Activated T-cell treated with anti-CD3 and anti-CD28 coated beads, Interleukin-2, amount 50 U/mL, for 1 hour (primary cell): ENCODE measurements at places on chromosomes 4 and X.

DNA sequence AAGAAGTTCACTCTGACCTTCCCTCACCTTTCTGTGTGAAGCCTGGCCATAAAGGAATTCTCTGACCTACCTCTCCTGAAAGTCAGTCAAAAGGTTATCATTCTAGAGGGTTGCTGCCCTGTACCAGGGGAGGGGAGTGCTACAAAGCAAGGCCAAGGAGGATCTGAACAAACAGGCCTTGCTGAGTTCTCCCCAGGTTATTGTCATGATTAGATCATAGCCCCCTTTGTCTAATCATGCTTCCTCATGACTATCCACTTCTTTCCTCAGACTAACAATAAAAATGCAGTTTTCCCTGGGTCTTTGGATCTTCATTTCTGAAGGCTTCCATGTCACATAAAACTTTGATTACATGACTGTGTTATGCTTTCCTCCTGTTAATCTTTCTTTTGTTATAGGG is 472.0 kb downstream of the IQCM start:
- no peak for DNase-seq

DNA sequence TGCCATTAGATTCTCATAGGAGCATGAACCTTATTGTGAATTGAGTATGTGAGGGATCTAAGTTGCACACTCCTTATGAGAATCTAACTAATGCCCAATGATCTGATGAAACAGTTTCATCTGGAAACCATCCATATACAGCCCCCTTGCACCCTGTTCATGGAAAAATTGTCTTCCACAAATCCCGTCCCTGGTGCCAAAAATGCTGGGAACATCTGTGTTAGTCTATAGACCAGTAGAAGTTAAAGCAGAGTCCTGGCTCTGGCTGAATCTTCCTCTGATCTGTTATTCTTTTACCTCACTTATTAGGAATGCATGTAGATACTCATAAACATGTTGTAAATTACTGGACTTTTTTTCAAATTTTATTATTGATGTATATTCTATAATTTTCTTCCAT is 29.2 kb downstream of the SULT1B1 start:
- DNase-seq: no peak

- no peak for DNase-seq
Observed at GRCh38 chrX:99913611-99914010, 496.5 kb downstream of the PCDH19 start.

DNA sequence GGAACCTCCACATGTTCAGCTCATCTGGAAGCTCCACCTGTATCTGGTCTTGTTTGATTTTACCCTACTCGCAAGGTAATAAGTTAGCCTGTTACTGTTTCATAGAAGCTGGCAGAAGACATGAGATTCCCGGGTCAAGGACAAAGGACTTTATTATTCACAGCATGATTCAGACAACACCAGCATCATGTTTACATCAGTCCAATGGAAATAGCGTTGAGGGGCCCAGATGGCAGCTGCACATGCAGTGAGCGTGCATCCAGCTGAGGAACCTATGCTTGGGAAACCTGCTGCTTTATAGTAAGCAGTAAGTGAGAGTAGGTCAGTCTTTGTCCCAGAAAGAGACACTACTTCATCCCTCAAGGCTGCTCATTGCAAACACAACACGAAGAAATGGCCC is 19.8 kb downstream of the TSPAN5 start:
- DNase-seq: no peak

GRCh38 chrX:106208154-106208553 is 40.0 kb downstream of the PWWP3B start:
- no peak for DNase-seq

DNA sequence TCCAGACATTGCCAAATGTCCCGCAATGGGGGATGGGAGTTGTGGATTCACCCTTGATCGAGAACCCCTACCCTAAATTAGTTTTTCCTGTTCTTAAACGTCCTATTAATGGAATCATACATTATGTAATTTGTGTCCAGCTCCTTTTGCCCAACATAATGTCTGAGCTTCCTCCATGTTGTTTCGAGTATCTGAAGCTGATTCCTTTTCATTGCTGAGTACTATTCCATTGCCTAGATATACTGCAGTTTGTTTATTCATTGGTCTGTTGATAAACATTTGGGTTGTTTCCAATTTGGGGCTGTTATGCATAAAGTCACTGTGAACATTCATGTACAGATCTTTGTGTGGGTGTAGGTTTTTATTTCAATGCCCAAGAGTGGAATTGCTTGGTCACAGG is 251.3 kb downstream of the BCOR start:
- DNase-seq: no peak

DNA sequence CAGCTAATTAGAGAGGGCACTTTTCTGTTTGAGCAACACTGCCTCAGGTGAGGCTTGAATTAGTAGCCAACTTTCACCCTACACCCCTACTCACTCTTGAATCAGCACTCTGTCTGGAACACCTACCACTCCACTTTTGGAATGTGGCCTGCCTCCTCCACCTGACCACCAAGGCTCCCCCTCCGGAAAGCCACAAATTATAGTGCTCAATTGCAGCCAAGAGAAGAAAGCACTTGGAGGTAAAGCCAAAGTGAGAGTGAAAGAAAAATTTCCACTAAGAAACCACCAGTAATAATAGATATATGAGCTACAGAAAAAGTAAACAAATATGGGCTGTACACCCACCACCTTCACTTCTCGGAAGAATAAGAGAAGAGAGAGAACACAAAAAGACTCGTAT is 41.1 kb downstream of the PPP3CA start:
- no peak for DNase-seq

DNA sequence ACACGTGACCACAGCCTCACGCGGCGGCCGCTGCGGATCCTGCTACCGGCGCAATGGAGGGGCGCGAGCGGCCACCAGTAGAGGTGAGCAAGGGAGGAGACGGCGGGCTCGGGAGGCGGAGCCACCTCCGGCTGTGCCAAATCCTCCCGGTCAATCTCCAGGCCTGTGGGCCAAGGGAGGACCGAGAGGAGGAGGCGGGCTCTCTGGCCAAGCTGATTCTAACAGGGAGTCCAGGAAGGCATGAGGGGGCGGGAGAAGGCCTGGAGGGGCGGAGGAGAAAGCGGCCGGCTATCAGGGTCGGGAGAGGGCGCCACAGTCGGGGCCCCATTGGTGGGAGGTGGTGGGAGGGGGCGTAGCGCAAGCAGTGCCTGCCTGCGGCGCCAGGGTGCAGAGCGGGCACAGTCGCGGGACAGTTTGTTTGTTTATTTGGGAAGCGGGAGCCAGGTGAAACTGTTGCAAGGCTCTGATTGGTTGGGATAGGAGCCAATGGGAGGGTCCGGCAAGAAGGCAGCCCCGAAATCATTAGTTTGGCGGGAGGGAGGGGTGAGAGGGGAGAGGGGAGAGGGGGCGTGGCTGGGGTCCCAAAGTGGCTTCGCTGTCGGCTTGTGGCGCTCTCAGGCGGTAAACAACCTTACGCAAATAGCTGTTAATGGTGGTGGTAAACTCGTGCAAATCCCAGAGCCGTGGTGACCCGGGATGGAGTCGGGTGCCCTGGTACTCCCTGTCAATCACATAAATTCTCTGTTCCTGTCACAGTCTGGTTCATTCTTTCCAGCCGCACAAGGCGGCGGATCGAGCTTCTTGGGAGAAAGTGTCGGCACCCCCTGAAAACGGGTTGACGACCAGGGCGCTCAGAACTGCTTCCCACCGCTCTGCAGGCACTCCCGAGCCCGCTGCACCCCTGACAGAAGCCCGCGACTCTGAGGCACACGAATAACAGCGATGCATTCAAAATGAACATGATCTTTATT is at the start of gene IRS4:
Gene IRS4 (minus strand): TSS at position 55 of the 971 bp plus-strand sequence.
- DNase-seq: no peak

DNA sequence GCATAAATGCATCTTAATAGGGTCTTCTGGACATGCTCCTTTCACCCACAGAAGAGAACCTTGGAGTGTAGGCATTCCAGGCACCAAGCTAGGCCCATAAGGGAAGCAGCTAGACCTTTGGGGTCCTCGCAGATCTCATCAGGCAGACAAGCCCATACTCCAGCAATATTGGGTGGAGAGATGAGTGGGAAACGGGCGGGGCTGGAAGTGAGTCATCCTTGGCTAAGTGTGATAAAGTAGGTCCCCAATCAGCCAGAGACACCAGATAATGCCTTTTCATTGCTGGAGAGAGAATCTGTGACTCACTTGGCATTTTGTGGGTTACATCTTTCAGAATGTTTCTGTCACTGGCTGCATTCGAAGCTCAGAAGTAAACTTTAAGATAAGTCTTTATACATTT is 133.3 kb upstream of the MBNL3 start:
- DNase-seq: no peak

DNA sequence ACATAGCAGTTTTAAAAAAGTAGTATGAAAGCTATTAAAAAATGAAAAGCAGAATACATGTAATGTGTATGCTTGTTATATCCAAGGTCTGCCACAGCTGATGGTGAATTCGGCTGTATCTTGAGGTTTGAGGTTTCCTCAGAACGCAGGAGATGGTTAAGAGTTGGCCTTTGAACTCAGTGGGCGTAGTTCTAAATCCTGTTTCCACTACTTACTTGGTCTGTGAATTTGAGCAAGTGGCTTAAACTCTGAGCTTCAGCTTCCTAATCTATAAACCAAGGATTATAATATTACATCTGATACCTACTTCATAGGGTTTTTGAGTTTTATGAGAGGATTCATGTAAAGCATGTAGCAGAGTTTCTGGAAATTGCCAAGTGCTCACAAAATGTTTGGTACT is 125.2 kb downstream of the STIM2 start:
- no peak for DNase-seq

DNA sequence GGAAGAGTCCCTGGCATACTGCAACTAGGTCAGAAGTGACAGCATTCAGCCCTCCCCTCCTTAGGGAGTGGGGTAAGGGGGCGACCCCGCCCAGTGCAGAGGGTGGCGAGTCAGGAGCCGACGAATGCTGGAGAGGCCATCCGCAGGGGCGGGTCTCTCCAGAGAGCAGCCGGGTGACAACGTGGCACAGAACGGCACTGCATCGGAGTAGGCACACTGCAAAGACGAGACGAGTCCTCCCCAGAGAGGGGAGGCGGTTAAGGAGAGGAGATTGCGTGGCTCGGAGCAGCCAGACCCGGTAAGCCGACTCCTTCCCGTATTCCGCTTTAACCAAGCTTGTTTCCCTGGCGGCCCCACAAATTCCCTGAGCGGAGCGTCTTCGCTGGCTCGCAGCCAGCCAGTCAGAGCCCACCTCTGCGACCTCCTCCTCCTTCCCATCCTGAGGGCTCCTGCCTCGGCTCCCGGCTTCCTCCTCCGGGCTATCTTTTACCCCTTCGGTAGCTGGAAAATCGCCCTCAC is 54.9 kb downstream of the LINC00632 start:
- no peak for DNase-seq

- DNase-seq: no peak
Observed at GRCh38 chrX:54891573-54891972, 29.1 kb upstream of the TRO start.

- DNase-seq: peak; percentile 18
Observed at GRCh38 chr4:154982187-154983047, 201.3 kb downstream of the RBM46 start.

DNA sequence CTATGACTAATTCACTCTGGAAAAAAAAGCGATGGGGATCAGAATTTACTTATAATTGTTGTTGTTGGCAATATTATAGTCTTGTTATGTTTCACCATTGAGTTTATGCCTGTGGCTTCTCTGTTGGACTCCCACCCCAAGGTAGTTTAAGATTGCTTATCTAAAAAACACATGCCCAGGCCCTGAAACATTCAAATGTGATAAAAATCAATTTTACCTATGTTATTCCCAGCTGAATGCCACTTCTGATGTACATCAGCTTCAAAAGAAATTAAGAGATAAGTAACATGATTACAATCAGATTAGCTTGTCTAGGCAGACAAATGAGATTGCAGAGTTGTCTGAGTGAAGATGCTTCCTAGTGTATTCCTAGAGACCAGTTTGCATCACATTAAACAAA is 484.7 kb downstream of the PCDH7 start:
- no peak for DNase-seq

- DNase-seq: no peak
Observed at GRCh38 chr4:184099000-184099399, 118.7 kb downstream of the ENPP6 start.

- no peak for DNase-seq
Observed at GRCh38 chrX:116749943-116750342, 287.2 kb upstream of the CT83 start.

DNA sequence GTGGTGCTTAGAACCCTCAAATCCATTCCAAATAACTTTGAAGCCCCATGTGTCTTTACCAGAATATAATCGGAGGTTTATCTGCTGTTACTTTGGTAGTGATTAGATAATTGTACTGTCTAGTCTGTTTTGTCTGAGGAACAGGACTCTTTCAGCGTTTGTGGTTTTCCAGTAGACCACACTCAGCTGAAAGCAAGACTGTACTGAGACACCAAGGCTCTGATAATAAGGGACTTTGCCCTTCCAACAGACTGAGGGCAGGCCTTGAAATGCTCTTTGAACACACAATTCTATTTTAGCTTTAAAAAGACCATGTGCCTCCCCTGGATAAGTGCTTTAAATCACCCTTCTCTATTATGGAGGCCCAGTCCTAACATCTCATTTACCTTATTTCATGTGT is 76.1 kb downstream of the KLHL8 start:
- no peak for DNase-seq

- no peak for DNase-seq
Observed at GRCh38 chrX:103817502-103817901, 14.6 kb downstream of the RAB9B start.

GRCh38 chrX:46713672-46714490 is 45.0 kb downstream of the SLC9A7 start:
- DNase-seq: no peak

GRCh38 chr4:186132577-186133242 is 28.2 kb downstream of the FAM149A start:
- DNase-seq: no peak

DNA sequence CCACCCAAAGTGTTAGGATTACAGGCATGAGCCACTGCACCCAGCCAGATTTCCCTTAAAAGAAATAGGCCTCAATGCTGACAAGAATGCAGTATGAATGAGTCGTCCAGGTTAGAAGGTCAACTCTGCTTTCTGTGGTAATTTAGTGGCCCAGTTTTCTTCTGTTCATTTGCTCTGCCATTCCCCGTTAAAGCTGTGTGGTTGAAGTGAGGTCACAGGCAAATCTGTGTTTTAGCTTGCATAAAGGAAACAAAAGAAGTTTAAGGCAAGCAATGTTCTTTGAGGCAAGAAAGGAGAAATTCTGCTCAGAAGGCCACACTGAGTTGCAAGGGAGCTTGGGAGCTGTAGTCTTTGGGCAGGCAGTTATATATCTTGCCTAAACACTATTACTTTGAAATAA is 176.8 kb downstream of the LARP7 start:
- DNase-seq: no peak

- DNase-seq: no peak
Observed at GRCh38 chrX:31459361-31459760, 387.5 kb upstream of the FTHL17 start.

DNA sequence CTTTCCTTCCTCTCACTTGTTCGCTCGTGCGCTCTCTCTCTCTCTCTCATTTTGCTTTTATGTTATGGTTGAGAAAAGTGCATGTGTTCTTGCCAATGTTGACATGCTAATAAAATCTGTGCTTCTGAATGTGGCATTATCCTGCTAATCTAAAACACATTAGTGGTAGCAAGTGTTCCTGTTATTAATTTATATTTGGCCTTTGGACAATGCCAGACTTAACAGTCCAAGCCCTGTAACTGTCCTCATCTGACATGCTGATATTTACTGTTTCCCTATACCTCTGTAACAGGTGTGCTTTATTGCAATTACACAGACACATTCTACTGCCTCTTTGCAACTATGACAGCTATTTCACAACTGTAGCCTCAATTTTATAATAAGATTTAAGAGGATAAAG is 2.7 kb downstream of the PPARGC1A start:
- no peak for DNase-seq

GRCh38 chrX:107577933-107578332 is 50.4 kb upstream of the PRPS1 start:
- DNase-seq: no peak
